ENCODE measurements at places on chromosomes 5 and 9. TPM values are rescaled to one million over a fixed set of nuclear protein-coding genes. Genes with fewer than 3 reads are reported as not detected.
A peak's percentile ranks its signal among the peaks of the same experiment; 100 is the strongest.

DNA sequence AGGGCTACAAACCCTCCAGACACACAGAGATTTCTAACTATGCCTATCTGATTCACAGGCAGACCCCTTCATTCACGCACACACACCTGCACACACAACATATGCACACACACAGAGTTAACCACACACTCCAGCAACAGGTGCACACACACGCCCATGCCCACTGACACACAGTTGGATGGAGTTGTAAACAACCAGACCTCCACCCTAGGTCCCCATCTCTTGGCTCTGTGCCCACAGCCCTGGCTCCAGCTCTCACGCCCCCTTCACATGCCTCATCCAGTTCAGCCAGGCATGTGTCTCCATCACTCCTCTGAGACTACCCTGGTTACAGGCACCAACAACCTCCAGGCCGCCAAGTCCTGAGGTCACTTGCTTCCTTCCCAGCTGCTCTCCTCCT lies 61.1 kb downstream of the PSD2 start:
- no peak for DNase-seq

GRCh38 chr5:115424030-115424429 lies 120.5 kb downstream of the FEM1C start:
- no peak for DNase-seq

LCN12 gene
- not detected for total RNA-seq

GRCh38 chr9:128282500-128282899 lies 6.4 kb downstream of the SWI5 start:
- DNase-seq = peak; percentile 81

TAL2 gene
- not detected for total RNA-seq

DNA sequence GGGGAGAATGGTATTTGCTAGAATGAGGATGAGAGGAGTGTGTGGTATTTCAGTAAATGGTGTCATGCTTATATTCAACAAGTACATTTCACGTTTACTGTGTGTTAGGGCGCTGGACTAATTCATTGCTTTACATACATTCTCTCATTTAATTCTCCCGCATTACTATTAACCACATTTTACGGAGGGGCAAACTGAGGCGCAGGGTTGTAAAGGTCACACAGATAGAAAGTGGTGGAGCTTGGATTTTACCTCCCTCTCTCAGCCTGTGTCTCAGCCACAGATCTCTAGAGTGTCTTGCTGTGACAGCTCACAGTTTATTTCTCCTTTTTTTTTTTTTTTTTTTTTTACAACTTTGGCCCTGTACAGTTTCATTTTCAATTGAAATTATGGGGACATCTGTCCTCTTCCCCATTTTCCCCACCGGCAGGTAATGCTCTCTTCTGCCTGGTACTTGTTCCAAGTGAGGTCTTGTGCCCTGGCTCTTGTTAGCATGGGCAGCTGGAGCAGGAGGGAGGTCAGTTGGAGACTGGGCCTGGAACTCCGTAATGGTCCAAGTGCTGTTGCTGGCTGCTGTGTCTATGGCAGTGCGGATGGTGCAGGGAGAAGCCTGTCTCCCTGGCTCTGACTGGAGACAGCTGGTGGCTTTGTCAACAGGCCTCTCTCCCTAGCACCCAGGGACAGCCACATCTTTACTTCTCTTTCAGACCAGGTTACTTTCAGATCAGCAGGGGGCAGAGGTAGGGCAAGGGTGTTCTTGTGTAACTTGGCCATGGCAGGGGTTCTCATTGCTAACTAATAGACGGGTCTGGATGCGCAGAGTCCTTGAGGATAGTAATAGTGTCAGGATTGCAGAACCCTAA lies 20.5 kb upstream of the NDST1 start:
- DNase-seq = peak; percentile 49

DNA sequence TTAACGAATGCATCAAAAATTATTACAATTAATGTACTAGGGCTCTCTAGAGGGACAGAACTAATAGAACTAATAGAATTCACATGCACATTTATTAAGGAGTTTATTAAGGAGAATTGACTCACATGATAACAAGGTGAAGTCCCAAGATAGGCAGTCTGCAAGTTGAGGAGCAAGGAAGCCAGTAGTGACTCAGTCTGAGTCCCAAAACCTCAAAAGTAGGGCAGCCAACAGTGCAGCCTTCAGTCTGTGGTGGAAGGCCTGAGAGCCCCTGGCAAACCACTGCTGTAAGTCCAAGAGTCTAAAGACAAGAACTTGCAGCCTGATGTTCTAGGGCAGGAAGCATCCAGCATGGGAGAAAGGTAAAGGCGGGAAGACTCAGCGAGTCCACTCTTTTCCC lies 633.8 kb downstream of the SEMA5A start:
- DNase-seq = peak; percentile 66

IFNB1 gene
- total RNA-seq = 0.17 TPM

- DNase-seq = no peak
These were observed 1.9 kb downstream of the ENTPD8 start for GRCh38 chr9:137439158-137439714.

PRDM9 gene
- total RNA-seq = not detected

- DNase-seq = no peak
These were observed 44.4 kb upstream of the DAB2 start for GRCh38 chr5:39469176-39469575.

IL7R gene
- total RNA-seq = 67.9 TPM

DNA sequence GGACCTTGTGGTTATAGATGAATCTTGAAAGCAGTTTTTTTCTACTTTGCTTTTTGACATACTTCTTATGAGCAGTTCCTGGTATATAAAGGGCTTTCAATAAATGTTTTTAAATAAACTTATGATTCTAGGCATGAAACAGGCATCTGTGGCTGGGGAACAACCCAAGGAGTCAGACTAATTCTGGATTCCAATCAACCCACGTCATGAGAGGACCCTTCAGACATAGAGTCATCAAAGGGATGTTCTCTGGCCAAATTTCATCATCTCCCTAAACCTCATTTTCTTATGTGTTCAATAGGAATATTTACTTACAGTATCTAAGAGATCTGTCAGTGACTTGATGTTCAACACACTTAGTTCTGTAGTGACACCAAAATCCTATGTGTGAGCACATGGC lies 243.8 kb upstream of the ZNF462 start:
- DNase-seq = peak; percentile 78

GRCh38 chr5:129857116-129857515 lies 47.1 kb upstream of the CHSY3 start:
- peak; percentile 5 for DNase-seq

DNA sequence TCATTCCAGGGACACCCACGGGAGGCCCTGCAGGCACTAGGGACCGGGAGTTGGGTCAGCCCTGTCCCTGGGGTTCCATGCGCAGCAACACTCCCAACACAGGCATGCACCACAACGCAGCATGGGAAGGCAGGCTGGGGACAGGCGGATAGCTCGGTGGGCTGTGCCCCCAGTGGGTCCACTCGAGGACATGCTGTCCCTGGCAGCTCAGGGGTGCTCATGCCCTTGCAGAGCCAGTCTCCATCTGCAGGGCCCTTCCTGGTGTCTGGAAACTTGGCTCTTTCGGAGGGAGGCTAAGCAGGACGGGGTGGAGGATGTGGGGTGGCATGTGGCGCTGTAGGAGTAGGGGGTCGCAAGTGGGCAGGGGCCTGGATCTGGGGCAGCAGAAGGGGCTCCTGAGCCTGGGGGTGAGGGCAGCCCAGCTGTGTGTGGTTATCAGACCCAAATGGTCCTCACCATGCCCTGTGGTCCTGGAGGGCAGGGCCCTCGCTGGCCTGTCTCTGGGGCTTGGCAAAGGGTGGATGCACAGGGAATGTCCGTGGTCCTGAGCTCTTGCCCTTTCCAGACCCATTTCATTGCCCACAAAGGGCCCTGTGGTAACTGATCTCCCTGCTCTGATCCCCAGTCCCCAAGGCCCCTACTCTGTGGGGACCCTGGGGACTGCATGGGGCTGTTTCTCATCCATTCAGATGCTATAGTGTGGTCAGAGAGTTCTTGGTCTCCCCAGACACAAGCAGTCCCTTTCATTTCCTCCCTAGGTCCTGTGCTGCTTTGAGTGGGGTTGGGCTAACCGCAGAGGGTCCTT lies 90.3 kb upstream of the PHYKPL start:
- DNase-seq = no peak

- peak; percentile 87 for DNase-seq
These were observed 660.8 kb downstream of the TLE1 start for GRCh38 chr9:81028504-81028903.

- peak; percentile 47 for DNase-seq
These were observed 179.4 kb upstream of the NR3C1 start for GRCh38 chr5:143582869-143583268.

GRCh38 chr5:174355208-174355612 lies 309.7 kb downstream of the NSG2 start:
- peak; percentile 97 for DNase-seq

- no peak for DNase-seq
These were observed 127.2 kb downstream of the C9orf50 start for GRCh38 chr9:129493706-129494047.

C9orf85 gene
- total RNA-seq = 17.3 TPM

- peak; percentile 65 for DNase-seq
These were observed 163.5 kb downstream of the CD180 start for GRCh38 chr5:67032921-67033664.

CSF2 gene
- 0.51 TPM for total RNA-seq

DNA sequence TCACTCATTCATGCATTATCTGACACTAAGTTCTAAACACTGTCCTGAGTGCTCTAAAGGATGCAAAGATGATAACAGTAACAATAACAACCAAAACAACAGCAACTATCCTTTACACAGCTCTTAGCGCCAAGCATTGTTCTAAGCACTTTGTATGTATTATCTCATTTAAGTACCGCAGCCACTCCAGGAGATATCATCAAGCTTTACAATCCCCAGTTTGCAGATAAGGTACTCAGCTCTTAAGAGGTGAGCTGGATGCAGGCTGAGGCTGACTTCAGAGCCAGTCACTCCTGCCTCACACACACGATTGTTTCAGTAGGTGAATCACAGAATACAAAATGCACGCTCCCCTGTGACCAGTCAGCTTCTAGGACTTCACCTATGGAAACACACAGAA lies 141.8 kb downstream of the PAX5 start:
- DNase-seq = no peak

PIP5K1B gene
- total RNA-seq = under 0.01 TPM

FKBP15 gene
- total RNA-seq = 12.8 TPM

- DNase-seq = peak; percentile 18
These were observed 41.4 kb downstream of the PSIP1 start for GRCh38 chr9:15469406-15469805.

- DNase-seq = no peak
These were observed 65.9 kb downstream of the CRB2 start for GRCh38 chr9:123421801-123422455.

DNA sequence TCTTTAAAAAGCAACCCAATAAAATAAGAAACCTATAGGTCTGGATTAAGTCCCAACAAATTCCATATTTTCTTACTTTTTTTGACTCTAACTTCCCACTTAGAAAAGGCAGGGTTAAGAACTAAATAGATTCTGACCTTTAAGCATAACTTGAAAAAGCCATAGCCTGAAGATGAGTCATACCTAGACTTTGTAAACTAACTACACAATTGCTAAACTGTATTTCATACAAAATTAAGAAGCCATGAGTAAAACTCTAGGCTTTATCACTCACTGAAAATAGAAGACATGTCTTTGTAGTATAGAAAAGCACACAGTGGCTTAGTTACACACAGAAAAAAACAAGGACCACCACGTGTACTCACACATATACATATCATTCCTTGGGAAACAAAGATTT lies 51.5 kb downstream of the MLLT3 start:
- DNase-seq = peak; percentile 77

PCDHA7 gene
- 0.26 TPM for total RNA-seq
